ENCODE measurements at places on chromosomes 3 and 15.

- no peak for DNase-seq
Observed at GRCh38 chr15:29130476-29130875, 139.1 kb downstream of the NSMCE3 start.

DNA sequence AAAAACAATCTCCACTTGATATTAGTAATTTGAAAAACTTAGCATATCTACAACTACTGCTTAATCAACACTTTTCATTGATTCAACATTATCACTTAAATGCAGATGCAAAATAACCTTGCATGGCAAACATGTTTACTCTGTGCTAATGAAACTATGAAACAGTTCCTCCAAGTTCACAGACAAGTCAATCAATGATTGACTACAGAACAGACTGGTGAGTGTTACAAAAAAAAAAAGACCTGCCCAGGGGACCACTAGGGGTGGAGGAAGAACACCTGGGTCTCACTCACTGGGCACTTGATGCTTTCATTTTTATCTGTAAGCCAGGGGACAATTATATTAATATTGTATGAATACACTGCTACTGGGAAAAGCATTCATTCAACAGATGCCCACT, 4.3 kb upstream of the NR2C2 start:
- DNase-seq = no peak

DNA sequence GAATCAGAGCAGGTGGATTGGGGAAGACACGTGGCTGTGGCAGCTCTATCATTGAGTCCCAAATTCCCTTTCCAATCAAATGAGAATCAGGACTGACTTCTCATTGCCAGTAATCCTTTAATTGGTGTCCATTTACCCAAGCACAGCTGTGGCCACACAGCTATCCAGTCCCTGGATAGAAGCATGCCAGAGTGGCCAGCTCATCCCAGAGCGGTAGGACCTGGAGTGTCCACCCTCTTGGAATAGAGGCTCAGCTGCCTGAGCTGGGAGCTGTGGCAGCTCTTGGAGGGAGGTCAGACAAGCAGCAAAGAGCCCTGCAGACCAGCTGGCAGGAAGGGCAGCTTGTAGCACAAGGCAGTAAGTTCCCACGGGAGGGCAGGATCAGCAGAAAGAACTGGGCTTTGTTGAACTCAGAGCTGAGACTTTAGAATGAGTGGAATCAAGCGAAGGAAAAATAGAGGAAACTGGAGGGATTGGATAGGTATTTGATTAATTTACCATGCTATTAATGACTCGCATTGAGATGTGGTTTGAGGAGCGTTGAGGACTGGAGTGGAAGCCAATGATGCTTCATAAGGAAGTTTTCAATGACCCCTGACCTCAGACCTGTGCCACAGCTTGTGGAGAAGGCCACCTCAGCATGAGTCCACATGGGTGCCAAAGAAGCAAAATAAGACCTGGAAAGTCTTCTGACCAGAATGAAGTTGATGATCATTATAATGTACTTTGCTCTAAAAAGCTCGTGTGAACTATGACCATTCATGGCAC, 6.9 kb upstream of the ALPK3 start:
- DNase-seq = no peak

GRCh38 chr3:64039332-64039731, 16.0 kb upstream of the PSMD6 start:
- no peak for DNase-seq

DNA sequence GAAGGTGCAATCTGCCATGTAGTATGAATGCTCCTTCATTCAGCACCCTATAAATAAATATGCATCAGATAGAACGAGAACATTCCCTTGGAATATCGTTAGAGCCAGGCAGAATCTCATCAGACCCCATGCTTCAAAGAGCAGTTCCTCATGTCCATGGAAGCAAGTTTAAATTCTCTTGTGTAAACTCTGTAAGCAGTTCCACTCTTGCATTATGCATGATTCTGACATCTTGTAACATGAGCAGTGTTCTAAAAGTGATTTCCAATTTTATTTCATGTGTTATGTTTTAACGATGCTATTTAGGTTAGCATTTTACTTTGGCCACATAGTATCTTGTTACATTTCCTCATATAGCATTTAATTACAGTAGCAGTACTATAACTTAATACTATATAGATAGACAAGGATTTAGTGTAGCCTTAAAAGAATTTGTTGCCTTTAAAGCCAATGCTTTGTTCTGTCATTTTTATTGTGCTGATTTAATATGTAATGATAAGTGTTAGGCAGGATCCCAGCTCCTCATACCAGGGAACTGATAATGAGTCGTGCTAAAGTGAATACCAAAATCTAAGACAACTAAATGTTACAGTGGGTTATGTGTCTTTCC, 161.2 kb upstream of the NECTIN3 start:
- no peak for DNase-seq

DNA sequence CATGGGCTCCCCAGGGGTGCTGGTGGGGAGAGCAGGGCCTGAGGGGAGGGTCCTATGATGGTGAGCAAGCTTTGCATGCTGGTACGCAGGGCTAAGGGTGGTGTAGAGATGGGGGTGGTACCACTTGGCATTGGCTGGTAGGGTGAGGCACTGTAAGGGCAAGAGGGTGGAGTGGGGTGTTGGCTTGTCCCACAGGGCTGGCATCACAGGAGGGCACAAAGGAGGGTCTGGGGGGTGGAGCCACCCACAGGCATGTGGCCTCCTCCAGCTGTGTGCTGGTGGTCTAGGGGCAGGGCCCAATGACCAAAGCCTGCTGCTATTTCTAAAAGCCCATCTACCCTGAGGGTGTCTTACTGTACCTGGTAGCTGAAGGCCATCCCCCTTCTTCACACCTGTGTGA, 65.2 kb upstream of the SEC13 start:
- no peak for DNase-seq

DNA sequence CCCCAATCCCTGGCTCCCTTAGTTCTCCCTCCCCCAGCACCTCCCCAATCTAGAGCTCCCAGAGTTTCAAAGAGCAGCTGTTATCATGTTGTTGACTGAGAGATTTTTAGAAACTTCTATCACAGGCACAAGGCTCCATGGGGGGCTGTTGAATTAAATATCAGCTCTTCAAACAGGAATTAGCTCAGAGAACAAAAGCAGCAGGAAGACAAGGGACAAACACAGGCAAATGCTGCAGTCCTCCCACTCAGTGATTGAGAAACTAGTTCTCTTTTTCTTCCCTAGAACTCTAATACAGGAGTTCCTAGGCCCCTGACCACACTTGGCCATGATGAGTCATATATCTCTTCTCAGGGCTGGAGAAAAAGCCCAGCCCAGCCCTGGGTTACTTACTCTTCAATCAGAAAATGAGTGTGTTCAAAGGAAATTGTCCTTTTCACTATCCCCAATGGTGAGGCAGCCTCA, 262.1 kb downstream of the IGSF11 start:
- no peak for DNase-seq

- DNase-seq = no peak
Observed at GRCh38 chr3:53478921-53479664, 15.3 kb upstream of the CACNA1D start.

DNA sequence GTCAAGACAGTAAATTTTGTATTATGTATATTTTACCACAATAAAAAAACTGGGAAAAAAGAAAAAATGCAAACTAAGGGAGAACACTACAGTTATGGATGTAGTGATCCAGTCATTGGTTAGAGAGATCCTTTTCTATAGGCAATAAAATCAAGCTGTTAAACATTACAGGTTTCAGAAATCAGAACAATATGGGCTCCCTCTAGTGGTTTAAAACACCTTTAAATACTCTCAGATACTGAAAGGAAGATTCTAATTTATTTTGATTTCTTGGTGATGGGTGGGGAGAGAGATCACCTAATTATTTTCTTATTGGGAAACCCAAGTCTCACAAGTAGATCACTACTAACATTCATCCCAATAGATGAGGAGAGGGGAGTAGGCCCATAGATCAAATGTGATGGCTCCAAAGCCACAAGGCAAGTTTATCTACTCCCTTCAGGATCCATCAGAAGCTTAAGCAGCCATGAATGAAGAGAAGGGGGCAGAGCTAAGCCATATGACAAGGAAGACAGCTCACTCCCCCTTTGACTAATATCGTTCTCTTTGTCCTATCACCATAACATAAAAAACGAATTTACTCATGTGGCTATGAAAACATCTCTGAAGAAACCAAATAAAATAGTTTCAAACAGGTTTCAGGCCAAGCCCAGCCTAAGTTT, 118.6 kb downstream of the ANO10 start:
- no peak for DNase-seq

DNA sequence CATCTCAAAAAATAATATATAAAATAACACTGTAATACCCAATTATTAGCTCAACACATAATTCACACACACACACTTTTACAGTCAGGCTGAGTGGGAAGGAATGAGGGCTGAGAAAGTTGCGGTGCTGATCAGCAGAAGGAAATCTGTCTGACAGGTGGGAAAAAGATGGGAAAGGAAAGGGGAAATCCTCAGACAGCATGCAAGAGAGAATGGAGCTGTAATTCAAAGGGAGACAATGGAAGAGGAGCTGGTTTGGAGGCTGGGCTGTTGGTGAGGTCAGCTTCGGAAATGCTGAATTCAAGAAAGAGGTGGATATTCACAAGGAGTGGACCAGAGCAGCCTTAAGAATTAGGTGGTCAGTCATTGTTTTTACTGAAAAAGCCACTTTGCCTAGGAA, 121.6 kb upstream of the LMOD3 start:
- DNase-seq = no peak

- no peak for DNase-seq
Observed at GRCh38 chr15:80679167-80679803, 15.8 kb upstream of the ABHD17C start.

DNA sequence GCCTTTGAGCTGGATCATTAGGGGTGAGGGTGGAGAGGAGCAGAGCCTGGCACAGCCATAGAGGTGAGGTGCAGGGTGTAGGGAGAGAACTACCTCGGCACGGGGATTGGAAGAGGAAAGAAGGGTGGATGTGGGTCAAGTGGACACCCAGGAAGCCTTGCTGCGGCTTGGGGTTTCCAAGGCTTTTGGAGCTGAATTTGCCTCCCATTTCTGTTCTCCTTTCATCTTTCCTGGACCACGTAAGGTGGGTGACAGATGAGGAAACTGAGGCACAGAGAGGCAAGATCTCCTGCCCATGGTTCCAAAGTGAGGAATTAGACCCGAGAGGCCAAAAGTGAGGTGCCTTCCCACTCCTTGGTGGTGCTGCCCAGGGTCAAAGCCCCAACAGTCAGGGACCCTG, 35.4 kb upstream of the SFMBT1 start:
- DNase-seq = no peak

DNA sequence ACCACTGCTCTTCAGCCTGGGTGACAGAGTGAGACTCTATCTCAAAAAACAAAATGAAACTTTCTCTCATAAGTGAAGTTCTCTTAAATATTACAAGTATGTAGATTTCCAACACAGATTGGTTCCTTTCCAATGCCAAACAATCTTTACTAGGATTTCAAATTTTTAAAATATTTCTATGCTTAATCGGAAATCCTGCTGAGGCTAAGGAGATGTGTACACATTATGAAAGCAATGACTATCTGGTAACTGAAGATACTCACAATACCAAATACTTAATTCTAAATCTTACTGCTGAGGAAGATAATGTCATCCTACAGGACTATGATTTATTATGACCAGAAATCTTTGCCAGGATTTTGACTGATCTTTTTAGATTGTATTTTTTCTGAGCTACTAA, 255.6 kb upstream of the ZNF717 start:
- no peak for DNase-seq

DNA sequence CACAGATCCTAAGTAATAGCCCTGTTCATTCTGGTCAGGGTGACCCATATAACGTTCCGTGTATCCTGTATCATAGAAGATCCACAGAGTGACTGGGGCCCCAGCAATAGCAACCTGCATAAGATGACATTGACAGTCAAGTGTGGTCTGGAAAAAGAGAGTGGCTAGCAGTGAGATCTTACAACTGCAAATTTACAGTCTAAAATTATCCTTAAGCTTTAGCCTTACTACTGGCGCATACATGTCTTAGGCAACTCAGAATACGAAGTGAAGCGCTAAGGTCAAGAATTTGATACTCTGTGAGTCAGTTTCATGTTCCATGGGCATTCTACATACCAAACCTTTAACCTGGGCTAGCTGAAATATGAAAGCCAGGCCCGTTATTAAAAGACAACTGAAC, 29.2 kb upstream of the IGDCC4 start:
- no peak for DNase-seq

DNA sequence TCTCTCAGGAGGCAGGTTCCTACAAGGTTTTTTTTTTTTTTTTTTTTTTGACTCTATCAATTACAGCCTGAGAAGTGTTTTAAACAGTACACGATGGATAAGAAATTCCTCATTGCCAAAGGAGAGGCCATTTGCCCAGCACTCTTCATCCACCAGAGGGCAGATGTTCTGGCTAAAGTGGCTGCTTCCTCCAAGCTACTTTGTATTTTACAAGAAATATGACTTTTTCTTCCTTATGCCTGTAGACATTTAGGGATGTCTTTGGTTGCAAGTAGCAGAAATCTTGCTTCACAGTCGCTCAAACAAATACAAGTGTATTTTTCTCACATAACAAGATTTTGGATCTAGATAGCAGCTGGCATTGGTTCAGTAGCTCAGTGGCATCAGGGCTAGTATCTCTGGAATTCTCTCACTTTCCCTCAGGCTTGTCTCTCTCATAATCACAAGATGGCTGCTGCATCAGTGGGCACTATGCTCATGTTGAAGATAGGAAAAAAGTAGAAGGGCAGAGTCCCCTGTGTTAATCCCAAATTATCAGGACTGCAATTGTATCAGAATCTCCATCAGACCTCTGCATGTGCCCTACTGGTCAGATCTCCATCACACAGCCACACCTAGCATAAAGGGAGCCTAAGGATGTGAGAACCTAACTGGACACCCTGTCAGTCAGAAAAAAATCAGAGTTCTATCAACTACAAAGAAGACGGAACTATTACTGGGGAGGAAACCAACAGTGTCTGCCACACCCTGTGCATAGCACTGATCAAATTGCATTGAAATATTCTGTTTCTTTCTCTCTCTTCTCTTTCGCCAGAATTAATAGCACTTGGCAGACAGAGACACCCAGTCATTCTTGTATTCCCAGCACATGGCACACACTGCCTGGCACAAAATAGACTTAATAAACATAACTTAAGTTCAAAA, 138.9 kb upstream of the COL8A1 start:
- no peak for DNase-seq

DNA sequence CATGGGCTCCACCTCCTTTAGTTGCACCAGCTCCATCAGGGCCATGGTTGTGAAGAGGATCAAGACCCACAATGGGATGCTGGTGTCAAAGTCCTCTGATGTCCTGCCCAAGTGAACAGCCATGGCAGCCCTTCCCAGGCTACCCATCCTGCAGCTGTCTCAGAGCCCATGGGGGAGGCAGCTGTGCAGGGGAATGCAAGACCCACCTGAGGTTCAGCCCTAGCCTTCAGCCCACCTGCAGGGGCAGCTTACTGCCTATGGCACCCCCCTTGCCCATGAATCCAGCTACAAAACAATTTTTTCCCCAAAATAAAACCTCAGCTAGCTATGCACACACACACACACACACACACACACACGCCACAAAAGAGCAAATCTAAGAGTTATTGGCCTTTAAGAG, 48.2 kb upstream of the POU1F1 start:
- no peak for DNase-seq

Data from smooth muscle cell of the brain vasculature (primary cell).